ENCODE measurements at places on chromosomes 4 and X.

GRCh38 chrX:17878028-17878670 lies 17.1 kb upstream of the RAI2 start:
- DNase-seq, result no peak

DNA sequence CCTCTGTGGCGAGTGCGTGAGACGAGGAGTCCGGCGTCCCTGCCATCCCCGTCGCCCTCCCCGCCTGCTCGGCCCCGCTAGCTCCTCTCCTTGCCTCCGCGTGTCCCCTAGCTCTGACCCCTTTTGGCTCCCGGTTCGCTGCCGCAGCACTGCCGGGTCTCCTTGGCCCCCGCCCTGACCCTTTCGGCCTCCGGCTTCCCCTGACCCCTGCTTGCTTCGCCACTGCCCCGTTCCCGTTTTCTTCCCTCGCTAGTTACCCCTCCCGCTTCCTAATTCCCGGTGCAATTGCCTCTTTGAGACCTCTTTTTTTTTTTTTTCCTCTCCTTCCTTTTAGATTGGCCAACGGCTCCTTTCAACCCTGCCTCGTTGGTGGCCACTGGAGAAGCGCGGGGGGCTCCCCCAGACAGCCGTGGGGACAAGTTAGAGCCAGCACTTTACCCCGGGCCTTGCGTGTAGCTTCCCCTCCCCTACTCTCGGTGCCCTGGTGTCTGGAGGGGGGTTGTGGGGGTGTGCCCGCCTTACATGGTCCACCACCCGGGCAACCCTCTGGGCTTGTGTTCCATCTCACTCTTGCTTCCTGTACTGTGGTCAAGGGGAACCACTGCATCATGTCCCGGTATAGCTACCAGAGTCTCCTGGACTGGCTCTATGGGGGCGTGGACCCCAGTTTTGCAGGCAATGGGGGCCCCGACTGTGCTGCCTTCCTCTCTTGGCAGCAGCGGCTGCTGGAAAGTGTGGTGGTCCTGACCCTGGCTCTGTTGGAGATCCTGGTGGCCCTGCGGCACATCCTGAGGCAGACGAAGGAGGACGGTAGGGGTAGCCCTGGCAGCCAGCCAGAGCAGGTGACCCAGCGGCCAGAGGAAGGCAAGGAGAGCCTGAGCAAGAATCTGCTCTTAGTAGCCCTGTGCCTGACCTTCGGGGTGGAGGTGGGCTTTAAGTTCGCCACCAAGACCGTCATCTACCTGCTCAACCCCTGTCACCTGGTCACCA lies 548 bp downstream of the TMEM164 start:
- DNase-seq, result no peak

DNA sequence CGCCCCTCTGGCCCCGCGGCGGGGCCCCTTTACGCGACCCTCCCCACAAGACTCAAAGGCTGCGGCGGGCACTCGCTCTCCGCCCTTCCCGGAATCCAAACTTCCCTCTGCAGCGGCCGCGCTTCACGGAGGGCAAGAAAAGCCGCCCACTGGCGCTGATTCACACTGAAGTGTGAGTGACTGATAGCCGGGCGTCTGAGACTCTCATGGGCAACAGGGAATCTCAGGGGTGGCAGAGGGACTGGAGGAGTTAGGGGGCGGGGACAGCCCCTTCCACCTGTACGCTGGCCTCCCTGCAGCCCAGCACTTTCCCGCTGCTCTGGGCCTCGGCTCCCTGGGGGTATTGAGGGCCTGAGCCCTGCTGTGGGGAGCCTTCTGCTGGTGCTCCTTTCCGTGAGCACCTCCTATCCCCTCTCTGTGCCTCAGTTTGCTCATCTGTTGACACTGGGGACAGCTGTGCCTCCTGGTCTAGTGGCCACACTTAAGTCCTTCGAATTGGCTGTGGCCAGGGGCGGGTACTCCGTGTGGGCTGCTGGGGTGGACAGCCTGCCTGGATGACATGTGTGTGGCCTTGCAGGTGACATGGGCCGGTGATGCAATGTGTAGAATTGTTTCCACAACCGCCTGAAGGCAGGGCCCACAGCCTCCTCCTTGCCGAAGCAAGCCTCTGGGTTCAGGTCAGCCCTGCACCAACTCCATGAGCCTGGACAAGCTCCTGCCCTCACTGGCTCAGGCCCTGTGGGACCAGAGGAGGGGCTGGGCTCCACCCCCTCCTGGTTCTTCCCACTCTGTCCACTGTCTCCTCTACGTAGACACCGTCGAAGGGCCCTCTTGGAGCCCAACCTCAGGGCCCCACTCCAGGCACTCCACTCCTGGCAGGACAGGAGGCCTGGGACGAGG lies 951 bp downstream of the SH3BP2 start:
- peak; percentile 67 for DNase-seq

- DNase-seq, result peak; percentile 45
Observed at GRCh38 chr4:6687947-6688878, 5.5 kb upstream of the S100P start.

GRCh38 chr4:15245006-15245530 lies 182.8 kb upstream of the C1QTNF7 start:
- no peak for DNase-seq

GRCh38 chr4:161404346-161405110 lies 759.3 kb downstream of the FSTL5 start:
- no peak for DNase-seq

DNA sequence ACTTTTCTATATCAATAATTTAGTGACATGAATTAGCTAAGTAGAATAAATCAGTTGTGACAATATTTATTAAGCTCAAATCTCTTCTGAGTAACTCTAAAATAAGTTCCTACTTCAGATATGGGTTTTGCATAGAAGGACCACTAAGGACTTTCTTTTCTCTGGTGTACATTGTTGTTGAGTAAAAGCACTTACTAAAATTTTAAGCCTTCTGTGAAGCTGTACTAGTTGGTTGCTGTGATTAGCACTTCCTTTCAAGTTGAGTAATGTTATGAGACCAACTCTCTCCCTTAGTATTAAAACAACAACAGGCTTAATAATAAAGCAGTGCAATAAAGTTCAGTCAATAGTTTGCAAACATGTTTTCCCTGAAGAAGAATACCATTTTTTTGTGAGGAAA lies 667.4 kb upstream of the NDST4 start:
- DNase-seq, result no peak

GRCh38 chr4:68735106-68735505 lies 64.7 kb upstream of the UGT2B15 start:
- DNase-seq, result no peak
